ENCODE measurements at places on chromosomes 7 and 10.

DNA sequence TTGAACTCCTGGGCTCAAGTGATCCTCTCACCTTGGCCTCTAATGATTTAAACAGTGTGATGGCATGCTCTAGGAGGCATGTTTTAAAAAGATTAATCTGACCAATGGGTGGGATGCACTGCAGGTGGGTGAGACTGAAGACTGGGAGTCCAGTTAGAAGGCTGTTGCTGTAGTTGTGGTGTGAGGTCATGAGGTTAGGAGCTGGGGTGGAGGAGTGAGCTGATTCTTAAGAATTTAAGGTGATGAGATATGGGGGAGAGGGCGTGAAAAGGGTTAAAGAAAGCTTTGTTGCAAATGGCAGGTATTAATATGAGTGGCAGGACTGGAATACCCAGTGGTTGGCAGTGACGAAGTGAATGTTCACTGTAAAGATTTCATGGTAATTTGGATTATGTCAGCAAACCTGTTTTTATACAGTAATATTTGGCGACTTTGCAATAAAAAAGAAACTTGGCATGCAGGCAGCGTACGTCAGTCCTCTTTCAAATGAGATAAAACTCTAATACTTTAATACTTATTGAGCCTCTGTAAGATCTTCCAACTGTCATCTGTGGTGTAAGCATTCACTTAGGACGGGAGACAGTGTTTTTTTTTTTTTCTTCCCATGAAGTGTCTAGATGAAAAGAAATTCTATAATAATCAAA lies 72.8 kb upstream of the MTPN start:
- no peak for DNase-seq

GRCh38 chr10:92544296-92544695 lies 29.6 kb downstream of the IDE start:
- DNase-seq, result peak; percentile 14

DNA sequence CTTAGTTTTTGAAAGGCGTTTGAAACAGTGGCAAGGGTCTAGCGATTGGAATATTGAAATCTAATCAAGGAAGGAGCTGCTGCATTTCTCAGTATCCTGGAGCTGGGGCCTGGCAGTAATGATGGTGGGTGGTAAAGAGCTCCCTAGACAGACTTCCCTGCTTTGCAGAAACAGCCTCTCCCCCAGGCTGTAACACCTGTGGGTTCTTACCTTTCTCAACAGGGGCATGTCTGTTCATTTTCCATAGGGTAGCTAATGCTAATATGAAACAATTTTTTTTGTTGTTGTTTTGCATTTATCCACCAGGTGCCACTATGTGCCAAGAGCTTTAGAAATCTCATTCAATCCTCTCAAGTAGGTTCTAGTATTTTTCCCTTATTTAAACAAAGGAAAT lies 345.5 kb downstream of the REEP3 start:
- DNase-seq, result no peak

DNA sequence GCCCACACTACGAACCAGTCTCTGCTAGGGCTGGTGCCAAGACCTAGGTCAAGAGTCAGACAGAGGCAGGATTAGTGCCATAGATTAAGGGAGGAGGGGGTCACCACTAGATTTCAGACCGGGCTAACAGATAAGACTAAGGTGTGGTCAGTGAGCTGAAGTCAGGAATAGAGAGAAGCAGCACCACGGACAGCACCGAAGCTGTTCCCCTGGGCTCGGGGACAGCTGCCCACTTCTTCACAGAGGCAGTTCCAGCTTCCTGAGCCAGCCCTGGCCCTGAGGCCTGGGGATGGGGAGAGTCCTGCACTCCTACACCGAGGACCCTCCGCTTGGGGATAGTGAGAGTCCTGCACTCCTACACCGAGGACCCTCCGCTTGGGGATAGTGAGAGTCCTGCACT lies 11.2 kb upstream of the JAKMIP3 start:
- no peak for DNase-seq

DNA sequence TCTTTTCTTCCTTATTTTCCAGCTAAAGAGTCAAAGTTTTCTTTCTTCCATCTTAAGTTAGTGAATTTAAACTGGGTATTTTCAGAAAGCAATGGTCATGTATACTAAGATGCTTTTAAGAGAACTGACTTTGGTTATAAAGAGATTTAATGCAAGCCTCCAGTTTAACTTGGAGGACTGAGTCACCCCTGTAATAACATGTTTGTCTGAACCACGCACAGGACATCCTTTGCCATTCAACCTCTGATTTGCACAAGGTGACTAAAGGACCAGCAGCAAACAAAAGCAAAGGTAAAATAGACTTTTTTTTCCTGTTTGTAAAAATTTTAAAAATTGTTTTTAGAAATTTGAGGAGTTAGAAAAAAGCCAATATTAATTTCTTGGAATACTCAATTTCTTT lies 2.9 kb downstream of the HYAL4 start:
- no peak for DNase-seq

DNA sequence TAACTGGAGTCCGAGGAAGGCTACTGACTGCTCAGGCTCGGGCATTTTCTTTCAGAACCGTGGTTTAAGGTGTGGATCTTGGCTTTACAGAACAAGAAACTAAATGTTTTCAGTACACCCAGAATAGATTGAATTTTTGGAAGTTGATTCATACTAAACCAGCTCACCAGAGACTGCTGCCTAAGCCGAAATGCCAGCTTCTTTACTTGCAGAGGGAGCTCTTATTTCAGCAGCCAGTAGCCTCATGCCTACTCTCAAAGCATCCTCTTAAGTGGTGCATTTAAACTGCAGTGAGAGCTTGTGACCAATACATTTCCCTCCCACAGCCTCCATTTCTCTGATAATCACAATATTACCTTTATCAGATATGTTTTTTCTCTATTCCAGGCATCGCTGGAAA lies 615.1 kb downstream of the SUGCT start:
- no peak for DNase-seq

DNA sequence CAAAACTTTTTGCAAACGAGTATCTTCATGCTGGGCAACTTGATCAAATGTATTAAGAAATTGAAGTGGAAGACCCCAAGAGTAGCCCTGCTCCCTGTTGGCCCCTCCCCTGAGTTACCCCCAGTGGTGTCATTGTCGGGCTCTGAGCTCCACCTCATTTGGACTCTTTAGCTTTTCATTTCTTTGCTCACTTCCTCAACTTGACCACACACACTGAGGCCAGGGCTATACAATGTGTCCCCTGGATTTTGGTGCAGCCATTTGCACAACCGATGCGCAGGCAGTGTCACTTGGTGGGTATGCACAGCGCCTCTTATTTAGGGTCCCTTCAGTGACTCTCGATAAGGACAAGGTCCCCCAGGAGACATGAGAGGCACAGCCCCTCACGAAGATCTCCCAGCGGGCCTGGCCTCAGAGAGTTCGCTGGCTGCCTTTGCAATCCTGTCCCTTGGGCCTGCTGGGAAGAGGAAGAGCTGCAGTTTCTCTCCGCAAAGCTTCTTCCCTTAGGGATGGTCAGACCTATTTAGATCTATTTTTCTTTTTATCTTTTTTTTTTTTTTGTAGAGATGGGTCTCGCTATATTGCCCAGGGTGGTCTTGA lies 2.5 kb upstream of the MUC3A start:
- DNase-seq, result no peak

- DNase-seq, result no peak
These were observed 35.0 kb upstream of the ADCYAP1R1 start for GRCh38 chr7:31017032-31017675.

DNA sequence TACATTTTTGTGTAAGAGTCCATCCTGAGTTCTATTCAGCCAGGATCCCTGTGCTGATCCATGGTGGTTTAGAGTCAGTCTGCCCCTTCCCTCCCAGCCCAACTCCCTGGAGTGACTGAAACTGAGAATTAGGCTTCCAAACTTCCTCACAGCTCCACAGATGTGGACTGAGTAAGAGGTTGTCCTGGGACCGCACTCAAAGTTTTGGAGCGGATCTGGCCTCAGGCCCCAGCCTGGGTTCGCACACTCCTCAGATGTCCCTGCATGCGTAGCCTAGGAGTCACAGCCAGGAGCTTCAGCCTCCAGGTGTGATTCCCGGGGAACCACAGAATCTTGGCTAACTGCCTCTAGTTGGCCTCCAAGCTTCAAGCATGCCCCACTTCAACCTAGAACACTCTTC lies 218.1 kb downstream of the C7orf25 start:
- DNase-seq, result no peak

GRCh38 chr7:40827222-40828085 lies 692.6 kb downstream of the SUGCT start:
- no peak for DNase-seq

DNA sequence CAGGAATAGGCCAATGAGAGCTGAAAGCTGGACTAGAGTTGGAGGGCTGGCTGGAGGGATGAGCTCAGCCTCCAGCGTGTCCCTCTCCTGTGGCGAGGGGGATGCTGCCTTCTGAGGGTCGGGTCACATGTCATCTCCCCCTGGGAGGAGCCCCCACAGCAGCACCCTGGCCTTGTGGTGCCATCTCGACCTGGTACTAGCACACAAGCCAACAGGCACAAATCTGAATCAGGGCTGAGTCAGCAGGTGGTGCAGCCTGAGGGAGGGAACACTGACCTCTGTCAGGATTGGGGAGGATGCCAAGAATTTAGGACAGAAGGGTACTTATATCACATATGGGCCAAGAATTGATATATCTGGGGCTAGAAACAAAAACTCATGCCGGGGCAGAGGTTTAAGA lies 280.4 kb downstream of the CELF2 start:
- no peak for DNase-seq

- no peak for DNase-seq
These were observed 303.3 kb upstream of the SEMA3A start for GRCh38 chr7:84497873-84498272.

DNA sequence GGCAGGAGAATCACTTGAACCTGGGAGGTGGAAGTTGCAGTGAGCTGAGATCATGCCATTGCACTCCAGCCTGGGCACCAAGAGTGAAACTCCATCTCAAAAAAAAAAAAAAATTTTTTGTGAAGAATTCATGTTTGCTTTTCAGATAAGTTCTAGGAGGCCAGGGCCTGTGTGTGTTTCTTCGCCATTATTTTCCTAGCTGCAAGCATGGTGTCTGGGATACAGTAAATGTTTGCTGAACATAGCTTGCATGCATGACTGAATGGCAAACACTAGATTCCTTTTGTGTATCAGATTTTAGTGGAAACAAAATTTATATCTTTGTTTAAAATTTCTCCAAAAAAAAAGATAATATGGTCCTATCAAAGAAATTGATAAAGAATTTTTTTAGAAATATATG lies 9.7 kb upstream of the MACC1 start:
- DNase-seq, result no peak

- peak; percentile 60 for DNase-seq
These were observed 220.0 kb downstream of the ARHGAP21 start for GRCh38 chr10:24503461-24504320.

GRCh38 chr10:75894761-75895160 lies 463.3 kb downstream of the LRMDA start:
- DNase-seq, result no peak

GRCh38 chr10:124072106-124072505 lies 21.3 kb downstream of the CHST15 start:
- no peak for DNase-seq

- DNase-seq, result no peak
These were observed 82.4 kb upstream of the SLC13A1 start for GRCh38 chr7:123282181-123282580.

DNA sequence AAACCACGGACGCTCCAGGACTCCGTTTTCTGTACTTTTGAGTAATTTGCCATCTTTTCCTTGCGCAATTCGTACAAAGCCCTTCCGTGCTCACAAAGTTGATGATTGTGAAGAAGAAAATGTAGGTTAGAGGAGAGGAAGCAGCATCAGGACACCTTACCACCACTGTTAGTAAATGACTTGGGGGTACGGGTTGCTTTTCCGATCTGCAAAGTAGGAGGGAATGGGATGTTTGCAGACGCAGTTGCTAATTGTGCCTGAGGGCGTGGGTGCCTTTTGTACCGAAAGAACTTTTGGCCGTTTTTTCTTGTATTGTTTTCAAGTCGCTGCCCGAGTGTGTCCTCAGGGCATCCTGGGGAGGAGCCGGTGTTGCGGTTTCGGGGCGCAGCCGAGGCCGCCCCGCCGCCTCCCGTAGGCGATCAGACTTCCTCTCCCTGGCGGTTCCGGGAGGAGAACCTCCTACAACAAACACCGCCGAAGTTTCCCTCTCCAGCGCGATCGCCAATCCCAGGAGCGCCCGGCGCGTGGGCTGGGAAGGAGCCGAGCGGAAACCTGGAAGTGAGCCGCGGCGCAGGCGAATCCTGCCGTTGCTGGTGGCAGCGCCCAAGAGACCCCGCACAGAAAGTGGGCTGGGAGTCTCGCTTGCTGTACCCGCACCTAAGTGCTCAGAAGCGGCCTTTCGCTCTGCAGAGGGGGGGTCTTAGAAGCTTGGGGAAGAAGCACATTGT lies 1.0 kb downstream of the PRR15 start:
- peak; percentile 18 for DNase-seq

- DNase-seq, result no peak
These were observed 244.4 kb downstream of the TNS3 start for GRCh38 chr7:47337531-47337930.

GRCh38 chr10:3749011-3749410 lies 36.0 kb downstream of the KLF6 start:
- no peak for DNase-seq

GRCh38 chr10:3186368-3186767 lies 13.8 kb upstream of the PITRM1 start:
- peak; percentile 65 for DNase-seq

- DNase-seq, result no peak
These were observed 27.9 kb downstream of the GSTO2 start for GRCh38 chr10:104296687-104297436.

DNA sequence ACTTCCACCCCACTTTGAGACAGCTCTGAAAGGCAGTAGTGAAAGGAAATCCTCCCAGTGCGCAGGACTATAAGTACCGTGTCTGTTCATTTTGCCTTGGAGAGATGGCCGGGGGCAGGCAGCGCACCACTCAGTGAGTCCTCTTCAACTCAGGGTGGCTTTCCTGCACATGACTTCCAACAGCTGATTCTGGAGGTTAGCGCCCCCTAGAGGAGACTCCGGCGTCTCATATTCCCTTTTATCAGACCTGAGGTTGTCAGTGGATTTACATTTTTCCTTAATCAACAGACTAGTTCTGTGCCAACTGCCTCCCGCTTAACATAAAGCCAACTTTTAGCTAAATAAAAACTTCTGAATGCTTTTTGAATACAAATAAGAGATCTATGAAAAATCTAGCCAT lies 101.0 kb downstream of the HERPUD2 start:
- DNase-seq, result peak; percentile 30

DNA sequence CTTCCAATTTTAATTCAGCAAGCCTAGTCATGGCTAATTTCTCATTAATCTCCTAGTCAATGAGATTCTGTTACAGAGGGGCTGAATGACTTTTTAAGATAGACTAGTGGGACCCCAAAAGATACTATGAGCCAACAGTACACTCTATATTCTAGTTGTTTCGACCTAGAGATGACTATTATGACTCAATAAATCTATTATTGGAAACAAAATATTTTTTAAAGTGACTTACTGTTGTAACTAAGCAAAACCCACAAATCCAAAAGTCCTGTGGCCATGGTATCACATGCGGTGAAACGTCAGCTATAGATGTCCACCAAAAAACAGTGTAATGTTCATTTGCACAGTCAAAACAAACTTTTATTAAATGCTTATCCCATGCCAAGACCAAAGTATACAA lies 95.3 kb upstream of the ADO start:
- no peak for DNase-seq
